Activated gamma-delta T cell treated with anti-CD3 and anti-CD28 coated beads, Interleukin-2, amount 50 U/mL, for 16 hours (primary cell): ENCODE measurements at places on chromosomes 5 and 9.

DNA sequence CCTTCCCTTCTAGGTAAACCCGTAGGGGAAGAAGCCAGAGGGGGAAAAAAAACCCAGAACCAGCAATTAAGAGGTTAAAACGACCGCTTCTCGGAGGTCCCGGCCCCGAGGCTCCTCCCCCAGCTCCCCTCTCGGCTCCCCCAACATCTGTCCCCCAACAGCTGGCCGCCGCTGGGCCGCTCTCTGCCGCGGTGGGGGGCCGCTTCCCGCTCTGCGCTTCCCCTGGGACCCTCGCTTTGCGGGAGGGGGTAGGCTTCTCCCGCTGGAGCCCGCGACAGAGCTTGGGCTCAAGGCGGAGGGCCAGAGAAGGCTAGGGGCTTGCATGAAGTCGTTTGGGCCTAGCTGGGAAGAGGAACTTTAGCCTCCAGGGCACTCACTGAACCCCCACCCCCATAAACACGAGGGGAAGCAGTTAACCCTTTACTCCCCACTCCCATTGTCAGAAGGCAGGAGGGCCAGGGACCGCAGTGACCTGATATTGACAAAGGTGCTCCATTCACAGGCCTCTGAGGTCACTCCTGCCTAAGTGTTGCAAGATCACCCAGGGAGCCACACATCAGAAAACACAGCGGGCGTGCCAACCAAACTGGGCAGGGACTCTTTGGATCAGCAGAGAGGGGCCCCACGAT, 7.5 kb downstream of the LHX6 start:
- DNase-seq, result no peak

GRCh38 chr5:68845131-68845530, 248.7 kb upstream of the SLC30A5 start:
- no peak for DNase-seq

DNA sequence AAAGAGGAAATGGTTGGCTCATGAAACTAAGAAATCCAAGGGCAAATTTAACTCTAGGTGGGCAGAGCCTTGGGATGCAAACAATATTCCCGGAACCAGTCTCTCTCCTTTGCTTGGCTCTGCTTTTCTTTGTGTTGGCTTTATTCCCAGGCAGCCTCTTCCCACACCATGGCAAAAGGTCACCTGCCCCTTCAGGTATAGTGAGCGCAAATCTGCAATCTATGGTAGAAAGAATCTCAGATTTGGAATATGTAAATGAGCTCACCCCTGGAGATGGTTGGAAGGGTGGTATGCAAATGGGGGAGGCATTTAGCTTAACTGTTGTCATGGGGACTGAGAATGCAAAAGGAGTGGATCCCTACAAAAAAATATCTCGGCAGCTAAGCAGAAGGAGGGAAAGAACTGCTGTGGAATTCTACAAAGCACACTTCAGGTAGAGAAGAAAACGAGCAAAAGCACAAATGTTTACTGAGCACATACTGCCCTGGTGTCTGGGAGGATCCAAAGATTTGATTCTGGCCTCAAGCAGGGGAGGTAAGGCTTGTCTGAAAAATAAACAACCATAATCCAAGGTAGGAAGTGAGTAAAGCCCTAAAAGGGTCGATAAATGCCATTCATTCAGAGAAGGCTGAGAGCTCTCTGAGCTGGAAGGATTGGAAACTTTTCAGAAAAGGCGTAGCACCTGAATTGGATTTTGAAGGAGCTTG, 139.7 kb downstream of the TLE1 start:
- no peak for DNase-seq

- DNase-seq, result no peak
Measured at GRCh38 chr5:53480416-53481158, at the start of gene FST. FST (plus strand) TSS chr5:53480629; CDS start chr5:53480792, 163 bp downstream.

DNA sequence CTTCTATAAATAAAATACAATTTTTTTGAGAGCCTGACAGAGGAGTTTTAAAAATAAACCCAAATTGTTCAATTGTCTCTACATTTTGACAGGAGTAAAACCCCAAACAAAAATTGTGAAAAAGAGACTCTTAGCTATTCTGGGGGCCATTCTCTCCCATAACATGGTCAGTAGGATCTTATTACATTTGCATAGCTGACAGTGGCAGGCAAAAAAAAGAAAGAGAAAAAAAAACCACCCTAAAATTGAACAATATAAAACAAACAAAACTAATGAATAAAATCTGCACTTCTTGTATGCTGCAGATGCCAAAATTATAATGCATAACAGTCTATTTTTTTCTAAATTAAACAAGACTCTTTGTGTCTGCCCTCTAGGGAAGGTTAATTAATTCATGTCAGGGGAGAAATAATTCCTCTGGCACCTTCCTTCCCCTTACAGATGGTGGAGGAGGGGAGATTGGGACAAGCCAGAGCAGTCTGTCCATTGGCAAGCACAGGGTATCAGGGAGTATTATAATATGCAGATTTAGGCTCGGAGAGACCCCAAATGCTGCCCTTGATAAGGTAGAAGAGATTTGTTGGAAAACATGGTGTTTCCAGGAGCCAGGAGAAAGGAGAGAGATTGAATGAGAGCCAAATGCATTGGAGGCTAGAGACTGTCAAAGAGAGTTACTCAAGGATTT, 79.7 kb upstream of the CDH6 start:
- no peak for DNase-seq
